ENCODE measurements at places on chromosomes 5 and 9.

DNA sequence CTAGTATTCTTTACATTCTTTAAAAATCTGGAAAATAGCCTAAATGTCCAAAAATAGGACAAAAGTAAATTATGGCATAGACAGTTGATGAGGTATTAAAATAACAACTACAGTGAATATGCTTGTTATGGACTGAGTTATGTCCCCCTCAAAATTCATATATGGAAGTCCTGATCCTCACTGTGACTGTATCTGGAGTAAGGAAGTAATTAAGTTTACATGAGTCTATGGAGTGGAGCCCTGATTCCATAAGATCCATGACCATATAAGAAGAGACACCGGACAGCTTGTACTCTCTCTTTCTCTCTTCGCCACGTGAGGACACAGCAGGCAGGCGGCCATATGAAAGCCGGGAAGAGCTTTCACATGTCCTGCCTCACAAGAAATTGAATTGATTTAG is 28.6 kb upstream of the C5orf58 start:
- no peak for DNase-seq

DNA sequence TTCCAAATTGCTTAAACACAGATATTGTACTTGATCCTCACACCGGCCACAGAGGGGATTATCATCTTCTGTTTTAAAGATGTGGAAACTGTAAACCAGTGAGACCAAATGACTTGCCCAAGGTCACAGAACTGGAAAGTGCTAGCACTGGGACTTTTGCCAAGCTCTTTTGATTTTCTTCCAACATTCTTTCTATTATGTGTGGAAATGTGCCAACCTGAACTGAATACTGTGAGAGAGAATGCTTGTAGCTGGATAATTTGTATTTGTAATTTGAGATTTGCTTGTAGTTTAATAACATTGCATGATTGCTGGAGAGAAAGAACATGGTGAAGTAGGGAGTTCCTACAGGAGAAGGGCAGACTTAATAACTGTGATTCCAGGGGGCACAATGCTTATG is 977.9 kb upstream of the NUDT12 start:
- DNase-seq, result no peak

- DNase-seq, result no peak
Observed at GRCh38 chr9:86301686-86302085, 19.3 kb upstream of the ISCA1 start.

DNA sequence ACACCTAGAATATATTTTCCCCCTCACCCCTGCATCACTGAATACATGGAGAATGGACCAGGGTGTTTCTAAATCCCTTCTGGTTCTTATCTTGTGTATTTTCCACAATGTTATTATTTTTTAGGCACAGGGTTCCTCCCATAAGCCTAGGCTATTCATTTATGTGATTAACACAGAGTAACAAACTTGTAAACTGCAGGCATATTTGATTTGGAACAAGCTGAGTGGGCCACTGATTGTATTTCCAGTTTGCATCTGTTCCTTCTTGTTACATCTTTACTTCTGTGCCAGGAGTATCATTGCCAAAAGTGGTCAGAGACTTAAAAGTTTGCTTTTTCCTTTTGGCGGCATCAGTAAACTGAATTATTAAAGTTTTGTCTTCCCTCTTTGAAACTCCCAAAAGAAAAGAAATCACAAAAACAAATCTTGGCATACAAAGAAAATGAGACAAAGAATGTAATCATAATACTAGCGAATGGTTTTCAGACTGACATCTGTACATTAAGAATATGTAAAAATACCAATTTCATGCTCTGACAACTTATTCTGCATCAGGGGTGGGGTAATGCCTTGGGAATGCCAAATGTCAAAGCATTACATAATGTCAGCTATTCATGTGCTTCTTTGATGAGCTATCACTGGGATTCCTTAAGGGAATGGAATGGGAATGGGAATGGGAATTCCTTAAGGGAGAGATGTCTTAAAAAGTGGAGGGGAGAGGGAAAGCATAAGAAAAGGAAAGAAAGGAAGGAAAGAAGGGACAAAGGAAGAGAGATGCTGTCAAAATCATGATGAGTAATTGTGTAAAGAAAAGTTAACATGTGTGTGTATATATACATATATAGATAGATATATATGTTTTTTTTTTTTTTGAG is 22.2 kb upstream of the PAX5 start:
- DNase-seq, result no peak

DNA sequence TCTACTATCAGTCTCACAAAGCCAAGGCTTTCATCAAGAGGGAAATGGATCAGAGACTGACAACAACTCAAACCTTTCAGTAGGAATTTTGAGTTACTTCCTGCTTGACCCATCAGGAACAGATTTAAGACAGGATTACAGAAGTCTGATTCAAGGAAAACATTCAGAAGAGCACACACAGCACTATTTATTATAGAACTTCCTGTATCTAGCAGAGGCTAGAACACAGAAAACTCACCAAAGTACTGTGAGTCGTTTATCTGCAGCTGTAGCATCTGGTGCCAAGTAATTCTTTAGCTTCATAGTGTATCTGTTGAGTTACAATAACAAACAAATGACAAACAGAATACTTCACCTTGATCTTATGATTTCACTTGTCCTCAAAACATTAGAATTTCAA is 13.8 kb downstream of the LEAP2 start:
- DNase-seq, result no peak

DNA sequence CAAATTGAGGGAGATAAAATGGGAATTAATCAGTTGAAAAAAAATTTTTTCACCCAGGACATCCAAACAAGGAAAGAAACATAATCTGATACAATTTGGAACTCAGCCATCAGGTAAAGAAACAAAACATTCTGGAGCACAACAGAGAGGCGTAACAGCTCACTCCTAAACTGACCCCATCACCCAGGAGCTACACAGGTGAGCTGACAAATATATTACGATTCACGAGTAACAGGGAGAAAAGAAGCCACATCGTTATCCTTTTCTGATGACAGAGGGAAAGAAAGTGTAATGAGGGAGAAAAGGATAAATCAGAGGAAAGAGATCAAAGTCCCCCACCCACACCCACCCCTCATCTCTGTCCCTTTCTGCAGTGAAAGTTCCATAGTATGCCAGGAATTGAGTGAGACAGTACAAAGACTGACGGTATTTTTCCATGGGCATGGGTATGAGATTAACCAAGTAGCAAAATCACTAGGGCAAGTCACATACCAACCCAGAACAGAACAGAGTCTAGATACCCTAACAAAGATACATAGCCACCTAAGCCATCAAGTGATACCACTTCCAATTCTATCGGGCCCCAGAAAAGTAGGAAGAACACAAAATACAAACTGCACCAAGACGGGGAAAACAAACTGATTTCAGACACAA is 45.4 kb downstream of the TMEM245 start:
- no peak for DNase-seq

DNA sequence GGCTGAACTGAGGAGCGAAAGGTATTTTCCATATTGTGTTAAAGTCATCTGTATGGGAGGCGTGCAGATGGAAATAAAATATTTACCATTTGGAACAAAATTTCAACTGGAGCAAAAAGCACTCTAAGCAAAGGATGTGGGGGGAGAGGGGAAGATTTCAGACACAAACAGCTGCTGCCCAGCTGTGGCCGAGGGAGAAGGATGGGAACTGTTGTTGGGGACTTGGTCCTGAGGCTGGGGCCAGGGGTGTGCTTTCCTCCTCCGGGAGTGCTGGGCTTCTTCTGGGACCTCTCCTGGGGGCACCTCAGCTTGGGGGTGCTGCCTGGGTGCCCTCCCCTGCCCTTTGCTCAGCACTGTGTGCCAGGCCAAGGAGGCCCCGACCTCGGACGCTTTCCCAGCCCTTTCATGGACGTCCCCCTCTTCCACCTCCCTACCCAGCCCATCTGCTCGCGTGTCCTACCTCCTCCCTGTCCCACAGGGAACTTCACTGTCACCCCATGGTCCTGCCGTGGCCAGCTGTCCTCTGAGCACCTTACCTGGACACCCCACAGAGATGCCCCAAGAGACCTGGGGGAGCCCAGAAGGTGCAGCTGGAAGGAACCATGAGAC is 101.9 kb upstream of the COL5A1 start:
- DNase-seq, result no peak

GRCh38 chr9:129022037-129022436 is 6.1 kb downstream of the SH3GLB2 start:
- DNase-seq, result no peak

DNA sequence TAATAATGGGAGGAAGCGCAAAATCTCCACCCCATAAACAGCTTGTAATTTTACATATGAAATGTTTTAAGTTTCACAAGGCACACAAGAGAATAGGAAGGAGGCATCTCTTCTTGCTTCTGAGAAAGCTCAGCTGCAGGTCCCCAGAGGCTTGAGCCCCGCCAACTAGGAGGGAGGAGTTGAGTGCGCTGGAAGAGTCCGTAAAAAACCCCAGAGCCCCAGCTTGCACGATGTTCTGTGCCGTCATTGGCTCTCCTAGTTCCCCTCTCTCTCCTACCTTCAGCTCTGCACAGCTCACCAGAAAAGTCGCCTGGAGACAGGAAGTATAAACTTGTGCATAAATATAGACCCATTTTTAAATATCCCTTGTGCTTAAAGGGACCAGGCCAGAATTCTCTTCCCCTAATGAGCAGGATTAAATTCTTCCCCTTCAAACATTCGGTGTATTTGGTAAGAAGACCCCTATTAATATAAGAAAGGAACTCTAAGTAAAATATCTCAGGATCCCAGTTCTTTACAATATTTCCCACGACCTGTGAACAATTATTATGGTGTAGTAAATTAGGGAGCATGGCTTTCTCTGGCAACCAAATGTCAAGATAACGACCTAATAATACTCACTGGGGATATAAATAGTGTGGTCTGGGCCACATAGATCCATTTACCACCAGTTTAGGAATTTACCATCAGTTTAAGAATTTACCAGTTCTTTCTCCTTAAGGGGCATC is 13.7 kb downstream of the GLRX start:
- peak; percentile 98 for DNase-seq

DNA sequence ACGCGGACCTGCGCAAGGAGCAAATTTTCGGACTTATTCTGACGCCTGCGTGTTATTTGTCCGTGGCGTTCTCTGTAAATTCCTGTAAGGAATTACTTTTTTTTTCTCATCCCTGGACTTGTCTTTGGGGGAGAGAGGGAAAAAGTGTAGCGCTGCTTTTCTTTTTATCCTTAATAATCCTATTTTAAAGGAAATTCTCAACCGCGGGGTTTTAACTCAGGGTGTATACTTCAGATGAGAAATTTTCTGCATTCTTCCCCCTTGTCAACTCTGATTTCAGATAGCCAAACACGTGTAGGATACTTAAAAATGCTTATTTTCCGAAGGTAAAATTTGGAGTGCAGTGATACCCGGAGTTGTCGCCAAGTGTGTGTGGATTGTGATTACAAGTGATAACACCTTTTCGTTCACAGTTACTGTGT is 853 bp downstream of the DCP2 start:
- no peak for DNase-seq

DNA sequence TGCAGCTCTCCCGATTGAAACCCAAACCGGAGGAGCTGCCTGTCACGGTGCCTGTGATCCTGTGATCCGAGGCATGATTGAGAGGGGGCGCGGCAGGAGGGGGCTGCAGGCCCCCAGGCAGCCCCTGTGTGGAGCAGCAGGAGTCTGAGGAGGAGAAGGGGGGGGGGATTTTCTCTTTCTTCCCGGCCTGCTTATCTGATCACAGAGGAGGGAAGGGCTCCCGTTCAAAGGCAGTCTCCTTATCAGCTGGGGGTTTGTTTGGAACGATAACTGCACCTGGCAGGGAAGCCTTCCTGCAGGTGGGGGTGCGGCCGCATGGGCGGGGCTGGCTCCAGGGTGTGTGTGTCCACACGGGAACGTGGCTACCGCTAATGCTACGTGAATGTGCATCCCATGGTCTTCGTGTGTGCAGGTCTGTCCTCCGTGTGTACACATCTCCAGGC is 38.4 kb downstream of the LMX1B start:
- DNase-seq, result no peak

Measured in GM12878 (cell line).